ENCODE measurements at places on chromosomes 3 and 15. TPM values are rescaled to one million over a fixed set of nuclear protein-coding genes. Genes with fewer than 3 reads are reported as not detected.

- no peak for DNase-seq
- H3K4me1 ChIP-seq: no peaks in the 10 kb centered on the region
- H3K27ac ChIP-seq: no peak overlapping the region
- H3K36me3 ChIP-seq: no peaks in the 10 kb centered on the region
- H3K4me3 ChIP-seq: no peak overlapping the region
Observed at GRCh38 chr15:29122506-29122905, 147.1 kb downstream of the NSMCE3 start.

- no peaks in the 10 kb centered on the region for H3K27me3 ChIP-seq
- peaks cover 15% of the 10 kb centered on the region for H3K4me1 ChIP-seq
- H3K36me3 ChIP-seq: peaks cover 97% of the 10 kb centered on the region
- H3K27ac ChIP-seq: no peak overlapping the region
- DNase-seq: peak; percentile 81
- no peak overlapping the region for H3K4me3 ChIP-seq
Observed at GRCh38 chr15:30953731-30954378, 37.6 kb downstream of the MTMR10 start.

RAB6B gene
- total RNA-seq: 11.4 TPM

GPR149 gene
- not detected for total RNA-seq

SOX14 gene
- not detected for total RNA-seq
